ENCODE measurements at places on chromosomes 11 and 22.

GRCh38 chr11:65077451-65077850, 6.4 kb downstream of the CDCA5 start:
- no peaks in the 10 kb centered on the region for H3K27me3 ChIP-seq
- no peaks in the 10 kb centered on the region for H3K4me1 ChIP-seq
- no peak for DNase-seq
- no peak overlapping the region for H3K4me3 ChIP-seq
- no peak overlapping the region for H3K27ac ChIP-seq
- no peaks in the 10 kb centered on the region for H3K36me3 ChIP-seq

DNA sequence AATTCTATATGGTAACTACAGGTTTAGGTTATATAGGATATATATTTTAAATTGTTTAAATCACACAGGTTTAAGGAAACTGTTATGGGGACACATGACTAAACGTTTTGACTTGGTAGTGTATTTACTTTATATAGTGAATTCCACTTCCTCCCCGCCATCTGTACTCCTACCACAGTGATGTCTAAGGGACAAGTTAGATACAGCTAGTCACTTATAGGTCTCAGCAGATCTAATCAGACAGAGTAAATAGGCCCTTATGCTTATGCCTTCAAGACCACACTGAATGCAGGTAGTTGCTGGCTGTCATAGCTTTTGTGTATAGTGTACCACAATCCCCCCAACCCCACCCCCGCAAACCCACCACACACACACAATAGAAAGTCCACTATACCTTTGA, 8.2 kb downstream of the SESN3 start:
- no peaks in the 10 kb centered on the region for H3K27me3 ChIP-seq
- H3K4me3 ChIP-seq = no peak overlapping the region
- H3K36me3 ChIP-seq = no peaks in the 10 kb centered on the region
- no peaks in the 10 kb centered on the region for H3K4me1 ChIP-seq
- no peak overlapping the region for H3K27ac ChIP-seq
- DNase-seq = no peak

- H3K4me3 ChIP-seq = no peak overlapping the region
- no peak for DNase-seq
- H3K27me3 ChIP-seq = no peaks in the 10 kb centered on the region
- no peak overlapping the region for H3K27ac ChIP-seq
These were observed 4.2 kb downstream of the TCN2 start for GRCh38 chr22:30611197-30611596.

DNA sequence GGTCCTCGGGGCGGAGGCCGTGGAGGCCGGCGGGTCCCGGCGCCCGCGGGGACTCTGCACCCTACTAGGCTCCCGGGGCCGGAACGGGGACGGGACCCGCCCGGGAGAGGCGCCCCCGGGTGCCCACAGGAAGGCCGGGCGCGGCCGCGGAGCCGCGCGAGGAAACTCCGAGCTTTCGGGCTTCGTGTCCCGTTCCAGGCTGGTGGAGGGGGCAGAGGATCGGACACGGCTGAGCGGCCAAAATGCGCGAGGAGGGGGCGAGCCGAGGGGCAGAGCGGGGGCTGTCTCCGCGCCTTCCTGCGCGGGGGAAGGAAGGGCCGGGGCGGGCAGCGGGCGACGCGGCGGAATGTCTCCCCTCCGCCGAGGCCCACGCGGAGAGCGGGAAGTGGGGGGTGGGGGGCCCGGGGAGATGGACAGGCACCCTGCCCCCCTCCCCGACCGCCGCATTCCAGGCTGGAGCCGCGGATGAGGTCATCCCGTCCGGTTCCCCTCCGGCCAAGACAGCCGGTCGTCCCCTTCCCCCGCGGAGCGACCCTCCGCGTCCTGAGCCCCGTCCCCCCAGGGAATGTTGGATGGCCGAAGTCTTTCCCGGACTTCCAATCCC, 430 bp downstream of the CDC42EP1 start:
- DNase-seq = peak; percentile 72
- H3K36me3 ChIP-seq = peaks cover 6% of the 10 kb centered on the region
- H3K27me3 ChIP-seq = no peaks in the 10 kb centered on the region
- peaks cover 56% of the 10 kb centered on the region for H3K4me1 ChIP-seq
- H3K4me3 ChIP-seq = peak overlapping the region; percentile 71

DNA sequence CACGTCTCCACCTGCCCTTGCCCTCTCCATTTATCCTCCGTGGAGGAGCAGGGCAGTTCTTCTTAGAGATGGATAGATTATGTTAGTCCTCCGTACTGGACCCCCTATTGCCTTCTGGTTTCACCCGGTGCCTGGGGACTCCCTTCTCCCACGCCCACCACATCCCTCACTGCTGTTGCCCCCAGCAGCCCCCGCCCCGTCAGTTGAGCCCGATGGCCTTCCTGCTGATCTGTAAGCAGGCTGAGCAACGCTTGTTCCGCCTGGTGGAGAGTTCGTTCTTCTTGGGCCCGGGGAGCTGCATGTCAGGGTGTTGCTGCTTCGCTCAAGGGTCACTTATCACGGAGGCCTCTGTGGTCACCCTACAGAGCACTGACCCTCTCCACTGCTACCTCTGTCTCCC, 34.2 kb downstream of the B3GAT1 start:
- H3K4me3 ChIP-seq = no peak overlapping the region
- no peaks in the 10 kb centered on the region for H3K27me3 ChIP-seq
- no peaks in the 10 kb centered on the region for H3K36me3 ChIP-seq
- H3K4me1 ChIP-seq = no peaks in the 10 kb centered on the region
- DNase-seq = no peak
